ENCODE measurements at places on chromosomes 3 and 15.

DNA sequence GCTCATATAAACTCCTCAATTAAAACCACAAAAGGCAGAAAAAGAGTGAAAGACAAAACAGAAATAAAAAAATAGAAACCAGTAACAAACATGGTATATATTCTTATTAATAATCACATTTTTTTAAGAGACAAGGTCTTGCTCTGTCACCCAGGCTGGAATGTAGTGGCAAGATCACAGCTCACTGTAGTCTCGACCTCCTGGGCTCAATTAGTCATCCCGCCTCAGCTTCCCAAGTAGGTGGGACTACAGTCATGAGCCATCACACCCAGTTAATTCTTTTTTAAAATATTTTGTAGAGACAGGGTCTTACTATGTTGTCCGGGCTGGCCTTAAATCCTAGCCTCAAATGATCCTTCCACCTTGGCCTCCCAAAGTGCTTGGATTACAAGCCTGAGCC, 37.1 kb downstream of the FAM240A start:
- DNase-seq = no peak

DNA sequence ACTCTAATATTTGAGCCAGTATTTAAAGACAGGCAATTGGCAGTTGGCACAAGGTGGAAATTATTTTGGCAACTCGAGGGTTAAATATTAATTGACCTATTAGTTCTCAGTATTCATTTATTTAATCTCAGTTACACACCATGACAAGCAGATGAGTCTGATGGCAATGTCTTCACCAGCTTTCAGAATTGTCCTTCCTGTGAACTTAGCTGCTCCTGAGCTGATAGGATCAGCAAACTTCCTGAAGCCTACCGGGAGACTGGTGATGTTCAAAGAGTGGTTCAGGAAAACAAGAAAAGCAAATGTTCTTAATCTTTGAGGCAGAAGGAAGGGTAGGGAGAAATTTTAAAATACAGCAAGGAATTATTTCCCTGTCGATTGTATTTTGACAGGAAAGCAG, 522.2 kb downstream of the SOX2 start:
- DNase-seq = no peak

DNA sequence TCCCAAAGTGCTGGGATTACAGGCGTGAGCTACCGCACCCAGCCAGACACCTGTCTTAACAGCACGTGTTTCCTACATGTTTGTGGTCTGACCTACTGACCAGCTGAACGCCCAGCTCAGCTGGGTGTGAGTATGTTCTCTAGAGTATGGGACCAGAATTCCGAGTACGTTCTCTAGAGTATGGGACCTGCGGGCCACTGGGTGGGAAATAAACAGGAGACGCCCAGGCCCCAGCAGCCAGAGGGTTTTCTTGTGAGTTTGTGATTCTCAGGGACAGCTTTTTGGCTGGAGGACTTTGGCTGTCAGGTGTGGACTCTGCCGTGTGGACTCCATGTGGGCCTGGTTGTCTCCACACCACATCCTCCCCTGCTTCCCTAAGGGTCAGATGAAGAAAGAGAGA, 87.3 kb downstream of the CHRD start:
- DNase-seq = no peak

DNA sequence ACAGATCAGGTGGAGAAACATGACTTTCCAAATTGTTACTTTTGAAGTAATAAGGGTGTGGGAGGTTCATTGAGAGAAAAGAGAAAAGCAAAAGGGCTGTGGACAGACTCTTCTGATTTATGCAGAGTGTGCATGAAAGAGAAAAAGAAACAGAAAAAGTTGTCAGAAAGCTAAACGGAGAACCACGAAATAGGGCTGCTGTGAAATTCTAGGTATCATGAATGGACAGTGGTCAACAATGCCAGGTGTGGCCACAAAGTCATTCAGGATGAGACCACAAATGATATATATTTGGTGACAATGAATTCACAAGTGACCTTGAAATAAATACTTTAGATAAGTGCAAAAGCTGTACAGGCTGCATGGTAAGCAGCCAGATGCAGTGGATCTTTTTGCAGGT, 170.1 kb downstream of the IL5RA start:
- no peak for DNase-seq

GRCh38 chr3:170572665-170573253, 13.1 kb downstream of the SLC7A14 start:
- no peak for DNase-seq

GRCh38 chr3:13513913-13514517, 33.9 kb downstream of the HDAC11 start:
- DNase-seq = no peak

DNA sequence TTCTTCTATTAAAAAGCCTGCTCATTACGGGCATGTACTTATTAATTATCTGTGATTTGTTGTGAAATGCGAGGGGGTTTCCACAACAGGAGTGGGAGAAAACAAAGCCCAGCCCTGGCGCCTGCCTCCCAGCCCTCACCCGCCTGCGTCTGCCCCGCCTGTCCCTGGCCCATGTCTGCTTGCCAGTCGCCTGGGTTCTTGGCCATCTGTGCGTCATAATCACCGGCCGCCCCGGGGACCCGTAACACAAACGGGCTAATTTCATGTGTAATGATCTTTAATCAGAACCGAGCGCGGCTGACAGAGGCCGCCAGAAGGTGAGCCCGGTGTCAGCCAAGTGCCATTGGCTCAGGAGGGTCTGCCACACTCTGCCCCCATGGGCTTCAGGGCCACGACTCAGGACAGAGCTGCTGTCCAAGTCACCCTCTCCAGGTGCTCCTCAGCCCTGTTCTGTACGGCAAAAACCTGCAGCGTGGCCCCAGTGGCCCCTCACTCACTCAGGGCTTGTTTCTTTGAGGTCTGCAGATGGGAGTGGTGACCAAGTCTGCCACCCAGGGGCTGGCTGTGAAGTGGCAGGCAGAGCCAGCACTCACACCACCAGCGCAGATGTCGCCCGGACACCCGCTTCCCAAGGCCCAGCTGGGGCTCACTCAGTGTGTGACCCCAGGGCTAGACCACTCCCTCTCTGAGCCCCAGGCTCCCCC, 28.8 kb upstream of the TMEM115 start:
- no peak for DNase-seq

DNA sequence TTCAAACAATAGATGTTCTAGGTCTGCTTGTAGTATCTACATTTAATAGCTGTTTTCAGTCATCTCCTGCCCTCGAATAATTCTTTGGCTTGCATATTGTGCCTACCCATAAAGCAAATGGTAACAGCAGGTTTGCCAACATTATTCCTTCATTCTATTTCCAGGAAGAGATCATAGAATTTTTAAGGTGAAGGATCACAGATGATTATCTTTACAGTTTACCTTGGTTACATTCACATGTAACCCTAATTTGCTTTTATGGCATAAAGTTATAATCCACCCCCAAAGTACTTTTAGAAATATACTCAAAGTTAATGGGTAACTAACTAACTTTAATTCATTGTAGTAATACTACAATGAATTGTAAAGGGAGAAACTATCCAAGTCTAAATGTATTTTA, 315.5 kb downstream of the NSUN3 start:
- DNase-seq = no peak

DNA sequence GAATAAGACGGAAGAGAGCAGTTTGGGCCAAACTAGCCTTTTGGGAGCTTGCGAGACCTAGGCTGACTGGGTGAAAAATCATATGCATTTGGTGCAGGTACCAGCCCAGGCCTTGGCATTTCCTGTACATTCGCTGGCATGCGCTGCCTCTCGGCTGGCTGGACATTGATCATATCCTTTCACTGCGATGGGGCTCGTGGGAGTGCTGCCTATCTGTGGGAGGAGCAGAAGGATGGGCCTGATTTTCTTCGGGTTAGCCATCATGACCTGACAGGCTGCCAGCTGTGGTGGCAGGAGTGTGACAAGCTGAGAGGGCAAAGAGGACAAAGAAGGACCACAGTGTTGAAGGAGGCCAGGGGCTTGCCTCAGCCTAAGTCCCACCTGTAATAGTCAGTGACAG, 14.3 kb downstream of the CGNL1 start:
- no peak for DNase-seq

GRCh38 chr3:56590814-56591213, 33.8 kb downstream of the CCDC66 start:
- DNase-seq = peak; percentile 11

GRCh38 chr3:33636125-33636850, 81.8 kb downstream of the CLASP2 start:
- peak; percentile 47 for DNase-seq

DNA sequence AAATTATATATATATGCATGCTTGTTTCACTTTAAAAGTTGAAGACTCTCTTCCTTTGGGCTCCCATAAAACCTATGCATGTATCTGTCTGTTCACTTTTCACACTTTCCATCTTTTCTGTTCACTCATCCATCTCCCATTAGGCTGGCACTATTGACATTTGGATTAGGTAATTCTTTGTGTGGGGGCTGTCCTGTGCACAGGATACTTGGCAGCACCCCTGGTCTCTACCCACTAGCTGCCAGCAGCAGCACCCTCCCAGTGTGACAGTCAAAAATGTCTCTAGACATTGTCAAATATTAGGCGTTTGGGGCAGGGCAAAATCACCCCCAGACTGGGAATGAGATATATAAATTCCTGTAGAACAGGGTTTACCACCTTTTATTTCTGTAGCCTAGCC, 72.3 kb upstream of the EIF1B start:
- DNase-seq = no peak

- DNase-seq = no peak
These were observed 326.8 kb downstream of the MFSD1 start for GRCh38 chr3:159128628-159129027.

GRCh38 chr3:65483480-65483879, 555.2 kb downstream of the MAGI1 start:
- no peak for DNase-seq

- no peak for DNase-seq
These were observed 9.1 kb downstream of the MRPS11 start for GRCh38 chr15:88476635-88477060.

- no peak for DNase-seq
These were observed 787.7 kb downstream of the MCTP2 start for GRCh38 chr15:95018888-95019545.

GRCh38 chr3:77026904-77027634, 12.8 kb upstream of the ROBO2 start:
- DNase-seq = no peak

DNA sequence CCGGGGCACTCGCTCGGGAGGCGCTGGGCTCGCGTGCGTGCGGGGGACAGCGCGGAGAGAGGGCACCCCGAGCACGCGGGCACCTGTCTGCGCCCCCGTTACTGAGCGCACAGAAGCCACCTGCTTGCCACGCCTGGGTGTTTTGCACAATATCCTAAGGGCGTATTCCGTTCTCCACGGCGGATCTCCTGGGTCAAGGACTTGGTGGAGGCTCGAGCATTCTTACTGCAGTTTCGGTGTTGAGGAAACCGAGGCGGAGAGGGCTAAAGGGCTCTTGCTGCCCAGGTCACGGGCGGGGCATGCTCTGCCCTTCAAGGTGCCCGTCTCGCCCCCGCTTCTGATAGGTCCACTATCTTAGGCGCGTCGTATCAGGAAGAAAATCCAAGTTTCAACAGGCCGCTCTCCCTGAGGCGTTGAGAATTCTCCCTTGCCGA, 526 bp downstream of the GPD1L start:
- no peak for DNase-seq

- peak; percentile 85 for DNase-seq
These were observed at the start of gene VPS13C for GRCh38 chr15:62060113-62060895. TSS of gene VPS13C (minus strand) at chr15:62060447. CDS start at chr15:62060374, 73 bp downstream.

DNA sequence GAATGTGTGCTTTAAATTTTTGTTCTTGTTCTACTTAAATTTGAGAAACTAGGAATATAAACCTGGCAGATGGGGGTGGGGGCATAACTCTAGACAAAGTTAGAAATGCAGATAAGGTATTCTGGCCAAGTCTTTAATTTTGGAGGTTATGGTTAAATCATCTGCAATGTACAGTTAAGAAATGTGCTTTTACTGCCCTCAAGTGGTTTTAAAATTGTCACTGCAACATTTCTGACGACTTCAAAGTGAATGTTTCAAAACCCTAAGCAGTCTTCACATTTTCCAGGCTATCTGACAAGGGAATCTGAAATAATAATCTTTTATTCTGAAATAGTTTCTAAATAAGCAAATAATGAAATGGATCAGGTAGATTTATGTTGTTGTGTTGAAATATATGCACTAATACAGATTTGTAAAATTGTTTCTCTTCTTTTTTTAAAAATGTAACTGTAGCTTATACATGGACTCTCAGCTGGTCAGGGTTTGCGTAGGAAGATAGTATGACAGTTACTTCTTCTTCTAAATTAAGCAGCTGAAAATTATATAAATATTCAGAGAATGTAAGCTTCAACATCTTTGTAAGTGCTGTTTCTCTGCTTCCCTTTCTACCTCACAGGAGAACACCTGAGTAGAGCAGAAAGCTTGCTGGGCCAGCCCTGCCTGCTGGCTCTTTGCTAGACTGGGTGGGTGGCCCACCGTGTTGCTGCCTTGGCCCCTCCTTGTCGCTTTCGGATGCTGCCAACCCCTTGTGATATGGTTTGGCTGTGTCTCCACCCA, 45.0 kb downstream of the SUCNR1 start:
- no peak for DNase-seq

DNA sequence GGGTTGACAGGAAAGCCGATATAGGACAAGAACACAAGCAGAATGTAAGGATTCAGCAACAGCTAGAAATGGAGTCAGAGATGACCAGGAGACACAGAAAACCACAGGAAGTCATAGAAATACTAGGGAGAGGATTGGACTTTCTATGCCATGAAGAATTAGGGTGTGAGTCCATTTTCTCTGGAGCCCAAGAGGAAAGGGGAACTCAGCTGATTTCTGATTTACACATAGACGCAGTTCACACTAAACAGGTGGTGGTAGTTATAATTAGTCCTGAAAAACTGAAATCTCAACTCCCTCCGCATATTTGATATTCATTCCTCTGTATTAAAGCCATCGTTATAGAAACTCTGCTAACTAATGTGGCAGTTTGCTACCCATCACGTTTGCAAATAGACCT, 292.7 kb upstream of the STT3B start:
- no peak for DNase-seq

DNA sequence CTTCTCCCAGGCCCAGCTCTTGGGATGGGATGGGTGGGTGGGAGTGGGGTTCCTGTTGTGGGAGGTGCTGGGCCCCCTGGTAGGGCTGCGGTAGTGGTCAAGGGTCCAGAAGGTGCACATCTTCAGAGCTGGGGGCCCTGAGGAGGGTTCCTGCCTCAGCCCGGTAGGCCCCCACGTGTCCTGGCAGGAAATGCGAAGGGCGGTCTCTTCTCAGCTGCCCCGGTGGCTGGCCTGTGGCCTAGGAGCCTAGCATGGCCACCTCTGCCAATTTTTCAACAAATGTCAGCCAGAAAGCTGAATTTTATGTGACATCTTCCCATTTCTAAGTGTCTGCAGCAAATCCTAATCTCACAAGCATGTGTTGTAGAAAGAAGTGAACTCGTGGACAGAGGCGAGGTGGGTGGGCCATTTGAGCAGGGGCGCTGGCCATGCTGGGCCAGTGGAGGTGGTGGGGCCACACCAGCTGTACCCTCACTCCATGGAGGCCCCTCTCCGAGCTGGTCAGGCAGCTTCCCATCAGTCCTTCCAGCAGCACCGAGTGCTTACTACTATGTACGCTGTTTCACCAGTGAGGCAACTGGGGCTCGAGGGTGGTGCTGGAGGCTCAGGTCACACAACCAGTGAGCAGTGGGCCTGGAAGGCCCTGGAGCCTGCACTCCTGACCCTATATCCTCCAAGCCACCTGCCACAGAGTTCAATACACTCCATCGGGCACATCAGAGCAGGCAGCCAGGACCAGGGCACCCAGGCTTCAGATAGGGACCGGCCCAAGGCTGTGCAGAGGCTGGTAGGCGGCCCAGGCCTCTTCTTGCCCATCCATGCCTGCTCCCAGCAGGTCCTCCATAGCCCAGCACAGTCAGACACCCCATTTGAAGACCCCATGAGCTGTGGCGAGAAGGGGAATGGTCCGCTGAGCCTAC, 23.2 kb downstream of the FBLN2 start:
- DNase-seq = no peak

- DNase-seq = no peak
These were observed 271.6 kb upstream of the ARRDC4 start for GRCh38 chr15:97688886-97689285.

Data from NT2/D1 (cell line).